ENCODE measurements at places on chromosomes 6 and 20.

- DNase-seq, result no peak
Observed at GRCh38 chr6:119063491-119063890, 15.0 kb downstream of the FAM184A start.

DNA sequence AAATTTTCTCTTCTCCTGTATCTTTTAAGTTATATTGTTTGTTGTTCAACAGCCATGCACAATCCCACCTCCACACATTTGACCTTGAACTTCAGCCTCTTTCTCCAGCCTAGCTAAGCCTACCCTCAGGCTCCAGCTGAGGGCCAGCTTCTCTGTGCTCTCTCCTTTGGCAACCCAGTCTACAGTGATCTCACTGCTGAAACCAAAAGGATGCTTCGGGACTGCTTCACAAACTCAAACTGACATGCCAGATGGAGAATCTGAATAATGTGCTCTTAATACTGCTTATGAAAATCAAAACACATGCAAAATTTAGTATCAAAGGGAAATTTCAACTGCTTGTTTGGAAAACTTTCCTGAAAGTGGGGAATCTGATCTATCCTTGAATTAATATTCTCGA, 16.1 kb upstream of the RIN2 start:
- no peak for DNase-seq

DNA sequence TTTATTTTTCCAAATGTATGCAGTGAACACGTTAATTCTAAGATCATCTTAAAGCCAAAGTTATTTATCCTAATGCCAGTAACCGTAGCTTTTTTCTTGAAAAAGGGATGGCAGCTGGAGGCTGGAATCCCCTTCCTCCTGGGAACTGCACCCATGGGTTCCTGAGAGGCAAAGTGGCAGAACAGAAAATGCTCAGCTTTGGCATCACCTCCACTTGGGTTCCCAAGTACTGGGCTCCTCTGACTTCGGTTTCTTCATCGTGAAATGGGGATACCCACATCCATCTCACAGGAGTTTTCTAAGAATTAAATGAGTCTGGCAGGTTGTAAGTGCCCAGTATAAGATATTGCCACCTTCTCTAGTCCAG, 6.2 kb upstream of the DDX43 start:
- no peak for DNase-seq

GRCh38 chr20:57843941-57844625, 134.3 kb upstream of the PMEPA1 start:
- no peak for DNase-seq

DNA sequence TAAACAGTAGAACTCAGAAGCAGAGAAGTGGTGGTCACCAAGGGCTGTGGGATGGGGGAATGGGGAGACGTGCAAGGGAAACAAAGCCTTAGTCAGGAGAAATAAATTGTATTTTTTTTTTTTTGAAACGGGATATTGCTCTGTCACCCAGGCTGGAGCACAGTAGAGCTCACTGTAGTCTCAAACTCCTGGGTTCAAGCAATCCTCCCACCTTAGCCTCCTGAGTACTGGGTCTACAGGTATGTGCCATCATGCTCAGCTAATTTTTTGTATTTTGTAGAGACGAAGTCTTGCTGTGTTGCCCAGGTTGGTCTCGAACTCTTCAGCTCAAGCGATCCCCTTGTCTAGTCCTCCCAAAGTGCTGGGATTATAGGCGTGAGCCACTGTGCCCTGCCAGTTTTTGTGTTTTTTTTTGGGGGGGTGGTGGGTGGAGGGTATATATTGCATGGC, 3.4 kb downstream of the HSPA1B start:
- DNase-seq, result no peak

DNA sequence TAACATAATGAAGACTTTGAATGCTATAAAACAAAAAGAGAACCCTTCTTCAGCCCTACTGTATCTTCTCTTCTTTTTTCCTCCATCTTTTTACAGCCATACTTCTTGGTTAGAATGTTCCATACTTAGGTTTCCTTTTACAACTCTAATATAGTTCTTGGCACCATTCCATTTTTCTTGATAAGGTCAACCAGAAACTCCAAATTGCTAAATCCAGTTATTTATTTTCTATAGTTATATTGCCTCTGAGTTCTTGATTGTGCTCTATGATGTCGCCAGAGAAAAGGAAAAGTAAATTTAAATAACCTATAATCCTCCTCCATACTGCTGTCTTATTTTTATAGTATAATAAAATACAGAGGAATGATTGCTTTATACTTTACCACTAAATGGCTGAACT, 26.7 kb upstream of the COL10A1 start:
- DNase-seq, result no peak

- no peak for DNase-seq
Observed at GRCh38 chr6:43817192-43817591, 47.2 kb downstream of the VEGFA start.

GRCh38 chr20:53081916-53082863, 110.0 kb downstream of the TSHZ2 start:
- no peak for DNase-seq
